Ureter (tissue), 1 donor: ENCODE measurements at places on chromosomes 11 and 22.

DNA sequence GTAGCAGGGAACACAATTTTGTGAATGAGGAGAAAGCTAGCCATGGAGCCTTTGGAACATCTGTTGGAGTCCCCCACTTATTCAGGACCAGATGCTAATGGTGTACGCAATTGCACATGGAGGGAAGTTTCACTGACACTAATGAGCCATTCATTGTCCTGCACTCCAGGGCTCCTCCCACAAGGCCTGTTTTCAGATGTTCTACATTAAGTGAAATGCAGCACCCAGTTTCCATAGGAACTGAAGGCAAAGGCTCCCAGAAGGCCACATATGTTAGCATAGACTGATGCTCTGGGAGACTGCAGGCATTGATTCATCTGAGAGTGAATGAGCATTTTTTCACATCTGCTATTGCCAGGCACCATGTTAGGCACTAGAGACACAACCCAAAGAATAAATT is 399.5 kb downstream of the ETS1 start:
- no peak for DNase-seq

- no peak for DNase-seq
These were observed 125.4 kb downstream of the LUZP2 start for GRCh38 chr11:24622262-24622661.

- DNase-seq, result no peak
These were observed 44.3 kb downstream of the DNHD1 start for GRCh38 chr11:6541356-6541755.

DNA sequence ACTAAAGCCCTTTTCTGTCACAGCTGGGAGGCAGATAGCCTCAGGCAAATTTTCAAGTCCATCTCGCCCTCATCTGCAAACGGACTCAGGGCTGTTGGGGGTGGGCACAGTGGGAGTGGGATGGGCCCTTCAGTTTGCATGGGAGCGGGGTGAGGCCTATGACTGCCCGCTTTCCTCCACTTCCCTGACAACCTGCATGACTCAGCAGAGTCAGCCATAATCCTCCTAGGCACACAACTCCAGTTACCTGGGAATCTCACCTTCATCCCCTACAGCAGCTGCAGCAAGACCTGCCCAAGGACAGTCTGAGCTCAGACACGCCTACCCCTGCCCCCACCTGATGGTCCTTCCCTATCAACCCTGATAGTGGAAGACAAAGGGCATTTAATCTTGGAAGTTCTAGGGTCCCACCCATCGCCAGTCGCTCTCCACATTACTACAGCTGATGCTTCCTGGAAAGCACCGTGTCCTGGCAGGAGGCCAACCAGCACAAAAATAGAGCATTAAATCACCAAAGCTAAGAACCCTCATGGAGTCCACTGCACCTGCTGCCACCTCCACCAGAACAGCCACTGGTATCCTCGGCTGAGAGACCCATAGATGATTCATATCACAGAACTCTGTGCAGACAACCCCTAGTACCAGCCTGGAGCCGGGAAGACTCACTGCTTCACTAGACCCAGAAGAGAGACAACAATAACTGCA is 319.3 kb downstream of the DCDC1 start:
- no peak for DNase-seq

DNA sequence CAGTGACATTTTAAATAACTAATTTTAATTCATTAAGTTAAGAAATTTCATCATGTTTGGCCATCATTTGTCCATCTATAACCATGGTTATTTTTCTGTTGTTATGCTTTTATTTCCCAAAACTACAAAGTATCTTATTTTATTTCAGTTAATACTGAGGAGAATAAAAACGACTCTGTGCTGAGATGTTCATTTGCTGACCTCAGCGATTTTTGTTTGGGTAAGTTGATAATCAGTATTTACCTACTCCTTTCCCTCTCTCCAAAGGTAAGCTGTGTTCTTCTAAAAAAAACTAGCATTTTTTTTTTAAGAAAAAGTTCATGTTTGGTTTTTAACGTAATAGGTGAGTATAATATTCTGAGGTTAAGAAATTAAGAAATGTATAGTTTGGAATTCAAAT is 111.7 kb downstream of the ANO3 start:
- no peak for DNase-seq

DNA sequence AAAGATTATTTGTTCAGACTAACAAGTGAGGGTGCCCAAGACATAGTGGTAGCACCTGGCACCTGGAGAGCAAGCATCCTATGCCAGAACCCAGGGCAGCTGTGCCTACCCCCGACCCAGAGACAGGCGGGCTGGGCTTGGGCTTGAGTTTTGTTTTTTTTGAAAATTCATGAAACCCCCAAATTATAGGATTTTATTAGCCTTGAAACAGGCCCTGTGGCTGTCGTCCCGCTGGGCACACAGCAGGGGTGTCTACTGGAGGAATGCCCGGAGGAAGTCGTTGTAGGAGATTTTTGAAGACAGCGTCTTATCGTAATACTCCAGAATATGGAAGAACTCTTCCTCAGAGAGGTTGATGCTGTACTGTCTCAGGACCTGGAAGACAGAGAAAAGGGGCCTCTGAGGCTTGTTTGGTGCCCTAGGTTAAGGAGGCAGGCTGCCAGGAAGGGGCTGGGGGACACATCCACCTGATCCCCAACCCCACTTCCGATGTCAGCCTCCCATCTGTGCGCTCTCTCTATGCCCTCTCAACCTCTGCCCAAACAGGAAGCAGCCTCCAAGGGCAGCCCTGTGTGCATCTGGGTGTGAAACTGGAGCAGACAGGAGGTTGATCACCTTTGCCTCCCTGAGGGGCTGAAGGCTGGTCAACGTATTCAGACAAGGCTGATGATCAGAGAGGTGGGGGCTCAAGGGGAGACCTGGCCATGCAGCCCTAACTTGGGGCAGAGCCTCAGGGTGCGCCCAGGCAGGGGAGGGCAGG is 117.0 kb downstream of the MPPED1 start:
- no peak for DNase-seq

- no peak for DNase-seq
These were observed 1.4 kb downstream of the PSMA1 start for GRCh38 chr11:14518820-14519219.

DNA sequence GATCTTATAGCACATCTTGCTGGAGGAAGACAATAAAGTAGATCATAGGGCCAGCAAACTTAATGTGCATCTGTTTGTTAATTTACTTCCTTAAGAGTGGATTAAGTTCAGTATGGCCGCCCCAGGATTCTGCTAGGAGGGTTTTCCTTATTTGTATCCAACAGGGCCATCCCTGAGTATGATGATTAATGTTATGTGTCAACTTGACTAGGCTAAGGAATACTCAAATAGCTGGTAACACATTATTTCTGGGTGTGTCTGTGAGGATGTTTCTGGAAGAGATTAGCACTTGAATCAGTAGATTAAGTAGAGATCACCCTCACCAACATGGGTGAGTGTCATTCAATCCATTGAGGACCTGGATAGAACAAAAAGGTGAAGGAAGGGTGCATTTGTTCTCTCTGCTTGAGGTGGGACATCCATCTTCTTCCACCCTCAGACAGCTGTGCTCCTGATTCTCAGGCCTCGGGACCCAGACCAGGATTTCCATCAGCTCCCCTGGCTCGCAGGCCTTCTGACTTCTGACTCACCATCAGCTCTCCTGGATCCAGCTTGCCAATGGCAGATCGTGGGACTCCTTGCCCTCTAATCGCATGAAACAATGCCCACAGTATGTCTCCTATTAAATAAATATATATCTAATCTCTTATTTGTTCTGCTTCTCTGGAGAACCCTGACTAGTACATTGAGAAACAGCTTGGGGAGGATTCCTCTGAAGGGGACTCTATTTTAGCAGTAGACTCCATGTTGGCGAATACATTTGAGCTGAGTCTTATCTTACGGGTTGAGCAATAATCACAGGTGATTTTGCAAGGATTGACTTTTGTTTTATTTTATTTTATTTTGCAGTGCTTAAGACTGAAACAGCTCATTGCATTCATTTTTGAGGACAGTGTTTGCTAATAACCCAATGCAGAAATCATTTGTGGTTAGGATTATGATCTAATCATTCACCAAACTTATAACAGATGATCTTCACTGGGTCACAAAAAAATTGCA is 9.0 kb upstream of the ZBTB44 start:
- no peak for DNase-seq
